ENCODE measurements at places on chromosomes 6 and 20.

DNA sequence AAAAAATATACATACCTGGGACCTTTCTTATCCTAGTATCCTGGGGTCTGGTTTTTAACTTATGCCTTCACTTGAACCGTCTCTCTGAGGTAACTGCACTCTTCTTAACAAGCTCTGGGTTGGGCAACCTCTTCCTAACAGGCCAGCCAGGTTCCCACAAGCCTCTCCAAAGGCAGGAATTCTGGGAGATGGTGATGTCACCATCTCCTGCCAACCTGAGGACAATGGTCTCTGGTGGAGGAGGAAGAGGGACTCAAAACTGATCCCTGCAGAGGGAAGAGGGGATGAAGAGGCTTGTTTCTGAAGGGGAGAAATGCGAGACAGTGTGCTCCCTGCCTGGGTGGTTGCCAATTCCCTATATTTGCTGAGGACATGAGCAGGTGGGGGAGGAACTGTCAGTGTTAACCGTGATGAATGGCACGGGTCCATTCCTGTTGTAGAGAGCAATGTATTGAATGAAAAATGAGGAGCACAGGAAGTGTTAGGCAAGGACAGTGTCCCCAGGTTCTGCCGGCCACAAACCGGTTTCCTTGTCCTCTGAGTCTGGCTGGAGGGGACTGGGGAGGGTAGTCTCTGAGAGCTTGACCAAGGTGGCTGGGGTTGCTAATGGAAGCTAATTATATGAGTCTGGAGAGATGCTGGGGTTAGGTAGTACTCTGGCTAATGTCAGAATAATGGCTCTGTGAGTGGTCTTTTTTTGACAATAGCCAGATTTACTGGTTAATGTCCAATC, 95.5 kb downstream of the KCNB1 start:
- DNase-seq, result no peak

DNA sequence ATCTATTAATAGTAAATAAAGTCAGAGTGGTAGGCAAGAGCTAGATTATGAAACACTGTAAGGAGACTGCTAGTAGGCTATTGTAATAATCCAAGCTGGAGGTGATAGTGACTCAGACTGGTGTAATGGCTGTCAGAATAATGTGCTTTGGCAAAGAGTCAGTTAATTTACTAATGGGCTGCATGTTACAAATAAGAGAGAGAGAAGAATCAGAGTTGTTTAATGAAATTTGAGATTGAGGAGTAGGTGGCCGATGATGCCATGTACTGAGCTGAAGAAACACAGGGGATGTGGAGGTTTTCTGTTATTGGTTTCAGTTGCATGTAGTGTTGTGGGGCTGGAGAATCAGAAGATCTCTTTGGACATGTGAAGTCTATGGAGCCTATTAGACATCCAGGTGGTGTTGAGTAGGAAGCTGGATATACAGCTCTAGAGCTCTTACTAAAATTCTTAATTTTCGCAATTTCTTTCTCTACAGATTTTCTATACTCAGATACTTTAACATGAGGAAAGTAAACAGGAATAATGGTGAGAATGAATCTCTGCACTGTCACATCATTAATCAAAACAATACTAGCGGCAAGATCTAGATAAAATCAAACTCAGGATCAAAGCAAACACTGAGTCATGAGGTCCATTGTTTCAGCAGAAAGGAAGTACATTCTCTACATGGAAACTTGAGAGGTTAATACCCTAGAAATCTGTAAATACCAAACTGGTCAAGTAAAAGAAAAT, 167.7 kb downstream of the SIM1 start:
- no peak for DNase-seq

- DNase-seq, result no peak
Measured at GRCh38 chr6:128158496-128158895, 257.6 kb upstream of the THEMIS start.

GRCh38 chr6:114714836-114715507, 372.1 kb upstream of the HS3ST5 start:
- no peak for DNase-seq

DNA sequence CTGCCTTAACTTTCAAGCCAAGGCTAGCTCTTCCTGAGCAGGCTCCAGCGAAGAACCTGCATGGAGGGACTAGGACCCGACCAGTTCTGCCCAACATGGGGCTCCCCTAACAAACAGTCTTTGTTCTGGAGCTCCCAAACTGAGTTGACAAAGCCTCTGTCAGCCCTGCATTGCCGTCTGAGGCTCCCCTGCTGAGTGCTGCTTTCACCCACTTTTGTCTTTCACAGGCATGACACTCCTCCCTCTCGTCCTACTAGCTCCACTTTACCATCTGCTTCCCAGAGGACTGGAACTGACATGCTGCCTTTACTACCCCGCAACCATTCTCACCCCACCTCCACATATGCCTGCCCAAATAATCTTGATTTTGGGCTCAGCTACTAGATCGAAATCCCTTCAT, 45.1 kb upstream of the B4GALT5 start:
- DNase-seq, result no peak

DNA sequence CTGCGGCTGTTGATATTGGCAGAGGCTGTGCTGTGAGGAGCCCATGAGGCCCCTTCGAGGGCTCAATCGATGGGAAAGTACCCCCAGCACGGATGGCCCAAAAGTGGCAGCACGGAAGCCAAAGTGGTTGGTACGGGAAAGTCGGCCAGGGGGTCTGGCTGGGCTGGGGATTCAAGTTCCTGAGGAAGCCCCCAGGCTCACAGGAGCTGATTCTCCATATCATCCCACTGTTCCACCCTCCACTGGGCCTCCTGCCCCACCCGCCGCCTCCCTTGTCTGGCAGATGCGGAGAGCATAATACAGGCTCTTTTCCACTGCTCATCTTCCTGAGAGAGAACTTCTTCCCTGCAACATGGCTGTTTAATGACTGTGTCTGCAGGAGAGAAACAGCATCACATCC, 217.8 kb upstream of the CST7 start:
- DNase-seq, result no peak
